NCI-H1092 (cell line): ENCODE measurements at places on chromosomes 3 and 15.

- no peak for DNase-seq
Observed at GRCh38 chr15:69450968-69451695, 1.5 kb upstream of the RPLP1 start.

GRCh38 chr15:69298697-69299441 is at the start of gene PAQR5:
Gene PAQR5 (plus strand): TSS chr15:69298912. CDS start chr15:69360081, 61,169 bp downstream.
- DNase-seq = no peak

- peak; percentile 9 for DNase-seq
Observed at GRCh38 chr3:86774082-86774691, 216.8 kb downstream of the VGLL3 start.

DNA sequence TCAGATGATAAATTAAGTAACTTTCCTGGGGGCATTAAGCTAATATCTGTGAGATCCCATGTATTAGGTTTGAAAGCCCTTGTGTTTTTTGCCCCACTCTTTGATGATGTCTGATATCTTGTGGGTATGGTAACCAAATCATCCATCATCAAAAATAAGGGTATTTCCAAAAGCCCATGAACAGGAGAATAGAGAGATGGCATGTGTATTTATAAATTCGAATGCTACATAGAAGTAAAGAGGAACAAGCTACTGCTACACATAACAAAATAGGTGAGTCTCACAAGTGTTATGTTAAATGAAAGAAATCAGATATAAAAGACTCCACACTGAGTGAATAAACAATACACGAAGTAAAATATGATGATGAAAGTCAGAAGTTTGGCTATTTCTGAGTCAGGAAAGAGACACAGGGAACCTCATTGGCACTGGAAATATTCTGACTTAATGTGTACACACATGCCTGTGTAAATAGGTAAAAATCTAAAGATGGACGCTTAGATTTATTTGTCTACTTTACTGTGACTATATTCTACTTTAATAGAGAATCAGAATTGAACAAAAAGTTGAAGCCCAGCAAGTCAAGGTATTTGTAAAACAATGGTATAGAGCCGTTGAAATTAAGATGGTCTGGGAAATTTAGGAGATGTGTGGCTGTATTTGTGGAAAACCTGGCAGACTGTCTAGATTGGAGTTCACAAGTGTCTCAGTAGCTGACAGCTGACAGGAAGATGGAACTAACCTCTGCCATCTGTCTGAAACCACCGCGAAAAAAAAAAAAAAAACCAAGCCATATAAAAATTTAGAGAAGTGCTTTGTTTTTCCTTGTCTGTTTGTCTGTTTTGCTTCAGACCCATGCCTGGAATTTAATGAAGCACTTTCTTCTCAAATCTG is 111.0 kb upstream of the TGFBR2 start:
- DNase-seq = no peak

GRCh38 chr3:196275126-196275525 is 12.4 kb downstream of the PCYT1A start:
- no peak for DNase-seq

DNA sequence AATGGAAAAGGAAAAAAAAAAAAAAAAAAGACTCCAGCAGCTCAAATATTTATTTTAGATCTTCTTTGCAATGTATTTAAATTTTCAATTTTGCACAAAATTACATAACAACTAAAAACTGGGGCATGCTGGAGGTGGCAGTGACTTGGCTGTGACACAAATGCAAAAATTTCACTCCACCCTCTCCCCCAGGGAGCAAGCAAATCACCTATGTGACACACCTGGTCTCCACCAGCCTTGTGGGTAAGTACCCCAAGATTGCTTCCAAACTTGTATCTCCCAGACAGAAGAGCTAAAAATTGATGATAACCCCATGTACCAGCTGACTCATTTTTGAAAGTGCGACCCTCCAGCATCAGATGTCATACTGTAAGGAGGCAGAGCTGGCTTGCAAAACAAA is 32.0 kb downstream of the UBE3A start:
- no peak for DNase-seq

GRCh38 chr3:67094167-67094566 is 96.1 kb downstream of the KBTBD8 start:
- DNase-seq = no peak

DNA sequence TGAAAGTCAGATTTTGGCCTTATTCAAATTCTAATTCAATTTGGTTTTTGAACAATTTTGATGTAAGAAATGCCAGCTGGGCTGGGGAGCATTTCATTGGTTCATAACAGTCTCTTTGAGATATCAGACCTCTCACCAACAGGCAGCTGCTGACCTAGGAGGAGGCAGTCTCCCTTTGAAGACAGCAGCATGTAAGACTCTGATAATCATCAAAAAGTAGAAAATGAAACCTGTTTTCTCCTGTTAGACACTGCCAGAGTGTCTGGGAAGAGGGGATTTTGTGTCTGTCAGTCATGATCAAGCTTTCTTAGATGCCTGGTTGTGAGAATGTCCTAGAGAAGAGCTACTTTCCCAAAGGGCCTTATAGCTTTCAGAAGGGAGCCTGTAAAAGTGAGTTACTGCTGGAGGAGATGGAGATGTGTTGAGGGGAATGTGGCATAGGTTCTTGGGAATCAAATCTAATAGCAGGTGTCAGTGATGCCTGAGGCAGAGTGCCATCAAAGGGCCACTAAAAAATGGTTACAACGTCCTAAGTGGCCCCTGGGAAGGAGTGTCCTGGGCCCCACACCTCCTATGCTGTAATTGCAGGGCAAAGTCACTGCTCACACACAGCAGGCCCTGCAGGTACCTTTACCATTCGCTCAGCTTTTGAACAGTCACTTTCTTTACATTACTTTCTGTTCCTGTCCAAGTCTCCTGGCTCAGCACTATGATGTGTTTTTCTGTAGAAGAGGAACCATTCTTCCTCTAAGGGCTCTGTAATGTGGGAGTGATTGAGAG is 43.1 kb downstream of the FSTL1 start:
- DNase-seq = no peak

- DNase-seq = no peak
Observed at GRCh38 chr3:178561239-178561638, 25.0 kb downstream of the KCNMB2 start.

DNA sequence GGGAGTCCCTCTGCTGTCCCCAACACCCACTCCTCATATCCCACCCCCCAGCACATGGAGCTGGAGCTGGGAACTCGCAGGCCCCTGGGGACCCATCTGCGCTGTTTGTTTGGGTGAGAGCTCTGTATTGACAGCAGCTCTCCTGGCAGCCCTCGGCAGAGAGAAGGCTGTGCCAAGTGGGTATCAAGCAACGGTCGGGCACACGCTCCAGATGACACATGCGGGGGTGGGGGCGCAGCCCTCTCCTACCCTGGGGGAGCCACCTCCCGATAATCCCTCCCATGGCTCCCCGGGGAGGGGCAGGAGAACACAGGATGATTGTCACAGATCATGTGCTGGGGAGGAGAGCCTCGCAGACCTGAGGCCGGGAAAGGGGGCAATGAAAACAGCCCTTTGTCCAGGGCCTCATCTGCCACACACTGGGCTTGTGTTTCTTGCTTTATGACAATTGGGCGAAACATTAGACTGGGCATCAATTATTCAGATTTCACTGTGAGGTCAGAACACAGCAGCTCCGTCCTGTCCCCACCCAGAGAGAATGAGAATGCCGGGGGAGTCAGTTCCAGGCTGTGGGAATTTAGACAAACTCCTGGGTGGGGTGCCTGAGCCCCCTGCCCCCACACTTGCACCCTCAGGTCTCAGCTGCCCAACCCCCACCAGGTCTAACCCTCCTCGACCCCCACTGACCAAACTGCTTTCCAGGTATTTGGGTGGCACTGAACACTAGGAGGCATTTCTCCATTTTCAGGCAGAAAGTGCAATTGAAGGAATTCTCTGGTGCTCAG is 46.4 kb upstream of the KLF13 start:
- peak; percentile 95 for DNase-seq

DNA sequence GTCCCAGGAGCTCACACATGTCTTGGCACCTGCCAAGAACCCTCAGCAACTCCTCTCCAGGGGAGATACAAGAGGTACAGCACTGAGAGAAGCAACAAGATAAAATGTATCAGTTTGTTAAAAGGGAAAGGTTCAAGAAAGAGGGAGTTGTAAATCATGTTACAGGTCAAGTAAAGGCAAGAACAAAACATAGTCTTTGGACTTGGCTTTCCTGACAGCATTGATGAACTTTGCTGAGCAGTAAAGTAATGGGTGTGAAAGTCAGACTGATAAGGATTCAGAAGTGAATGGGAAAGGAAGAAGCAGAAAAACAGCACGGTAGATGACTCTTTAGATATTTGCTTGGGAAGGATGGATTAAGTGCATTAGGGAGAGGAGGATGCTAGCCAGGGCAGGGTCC is 27.1 kb downstream of the MBNL1 start:
- no peak for DNase-seq

- DNase-seq = no peak
Observed at GRCh38 chr15:24761704-24762302, 86.2 kb downstream of the NPAP1 start.

DNA sequence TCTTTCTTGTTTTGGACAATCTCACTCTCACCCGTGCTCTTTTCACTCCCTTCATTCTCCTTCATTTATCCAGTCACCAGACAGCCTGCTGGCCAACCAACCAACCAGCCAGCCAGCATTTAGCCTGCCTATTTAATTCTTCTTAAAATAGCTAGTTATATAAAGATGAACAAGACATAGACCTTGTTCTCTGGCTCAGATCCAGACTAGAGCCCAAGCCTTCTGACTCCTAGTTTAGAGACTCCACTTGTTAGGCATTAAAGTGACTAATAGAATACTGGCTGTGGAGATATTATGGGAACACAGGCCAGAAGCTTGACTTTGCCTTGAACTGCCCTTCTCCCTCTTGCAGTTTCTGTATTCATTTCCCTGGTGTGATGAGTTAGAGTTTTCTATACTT is 215.3 kb upstream of the THRB start:
- no peak for DNase-seq

DNA sequence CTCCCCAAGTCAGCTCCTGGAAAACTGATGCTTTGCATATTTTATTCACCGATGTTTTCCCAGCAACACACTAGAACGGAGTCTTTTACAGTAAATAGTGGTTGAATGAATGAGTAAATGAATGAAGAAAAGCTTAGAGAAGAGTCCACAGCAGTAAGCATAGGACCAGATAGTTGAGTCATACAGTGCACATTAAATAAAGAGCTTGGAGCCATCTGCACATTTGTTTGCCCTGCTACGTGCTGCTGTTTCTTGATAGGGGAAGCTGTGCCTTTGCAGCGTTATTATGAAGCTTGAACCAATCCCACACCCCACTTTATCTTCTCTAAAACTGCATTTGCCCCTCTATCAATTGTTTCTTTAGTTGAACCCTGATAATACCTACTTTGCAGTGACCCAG is 1.2 kb downstream of the FAM98B start:
- no peak for DNase-seq

DNA sequence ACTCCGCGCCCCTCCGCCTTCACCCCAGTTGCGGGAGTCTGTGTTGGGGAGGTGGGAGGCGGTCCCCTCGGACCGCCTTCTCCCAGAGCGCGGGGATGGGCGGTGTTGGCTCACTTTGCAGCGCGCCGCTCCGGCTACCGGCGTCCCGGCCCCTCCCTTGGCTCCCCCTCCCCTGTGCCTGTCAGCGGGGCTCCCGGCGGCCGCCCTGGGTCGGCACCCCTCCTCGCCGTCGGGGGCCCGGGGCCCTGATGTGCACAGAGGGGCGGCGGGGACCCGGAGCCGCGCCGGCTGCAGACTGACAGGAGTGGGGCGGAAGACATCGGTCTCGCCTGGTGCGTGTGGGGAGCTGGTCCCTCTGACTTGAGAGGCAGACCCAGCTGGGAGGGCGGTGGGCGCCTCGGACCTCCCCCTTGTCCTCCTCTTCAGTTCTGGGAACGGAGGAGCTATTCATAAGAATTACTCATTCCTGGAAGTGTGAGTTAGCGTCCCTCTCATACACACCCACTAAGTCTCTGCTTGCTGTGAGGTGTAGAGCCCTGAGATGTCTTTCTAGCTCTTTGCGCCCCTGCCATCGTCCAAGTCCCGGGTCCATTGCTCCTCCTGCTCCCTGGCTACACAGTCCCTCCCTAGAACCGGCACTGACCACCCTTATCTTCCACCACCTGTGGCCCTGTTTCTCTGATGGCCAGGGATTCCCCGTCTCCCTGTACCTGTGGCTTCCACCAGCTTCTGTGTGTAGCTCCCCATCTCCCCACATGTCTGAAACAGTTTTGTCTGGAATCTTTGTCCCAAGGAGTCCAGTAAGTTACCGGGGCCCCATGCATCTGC is 42.3 kb upstream of the ROPN1 start:
- no peak for DNase-seq

DNA sequence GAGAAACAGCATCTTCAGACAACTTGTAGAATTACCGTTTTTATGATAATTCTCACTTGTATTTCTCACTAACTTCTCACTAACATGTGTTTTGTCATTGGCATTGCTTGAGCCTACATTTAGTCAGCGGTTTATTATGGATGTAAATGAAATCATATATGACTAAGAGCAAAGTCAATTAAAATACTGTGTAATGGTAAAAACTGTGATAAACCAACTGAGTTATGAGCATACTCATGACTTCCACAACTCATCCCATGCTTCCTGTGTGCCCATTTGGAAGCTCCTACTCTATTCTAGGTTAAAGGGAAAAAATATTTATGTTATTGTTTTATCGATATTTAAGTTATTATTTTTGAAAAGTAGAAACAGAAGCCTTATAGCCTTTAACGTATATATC is 12.8 kb downstream of the PXK start:
- no peak for DNase-seq

GRCh38 chr15:31473385-31474058 is 146.9 kb downstream of the KLF13 start:
- no peak for DNase-seq

DNA sequence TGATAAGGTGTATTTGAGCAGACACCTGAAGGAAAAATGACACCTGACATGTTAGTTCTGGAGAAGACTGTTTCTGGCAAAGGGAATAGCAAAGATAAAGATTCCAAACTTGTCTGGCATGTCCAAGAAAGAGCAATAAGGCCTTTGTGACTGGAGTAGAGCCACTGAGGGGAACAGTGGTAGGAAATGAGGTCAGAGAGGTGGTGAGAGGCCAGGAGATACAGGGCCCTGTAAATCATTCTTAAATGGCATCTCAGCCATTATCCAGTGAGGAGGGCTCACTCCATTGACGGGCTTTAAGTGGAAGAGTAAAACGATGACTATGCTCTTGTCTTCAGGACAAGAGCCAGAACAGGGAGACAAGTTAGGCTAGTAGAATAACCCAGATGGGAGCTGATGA is 4.5 kb downstream of the SLC49A4 start:
- DNase-seq = no peak

- DNase-seq = no peak
Observed at GRCh38 chr3:161067335-161067734, 37.8 kb downstream of the B3GALNT1 start.

GRCh38 chr3:116474801-116475200 is 29.5 kb upstream of the LSAMP start:
- DNase-seq = no peak

DNA sequence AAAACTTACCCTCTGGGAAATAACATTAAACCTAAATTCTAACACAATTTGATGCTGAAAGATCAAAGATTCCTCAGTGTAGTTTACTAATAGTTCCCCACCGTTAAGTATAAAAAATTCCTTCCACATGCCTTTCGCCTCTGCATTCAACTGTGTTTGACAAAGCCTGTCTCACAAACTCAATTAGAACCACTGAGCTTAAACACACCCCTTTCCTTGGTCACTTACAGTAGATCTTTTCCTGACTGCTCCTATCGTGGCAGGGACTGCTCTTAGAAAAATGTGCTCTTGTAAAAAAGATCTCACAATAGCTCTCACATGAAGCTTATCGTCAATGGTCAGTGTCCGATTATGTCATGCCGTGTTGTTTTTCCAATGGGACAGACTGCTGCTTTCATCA is 8.9 kb upstream of the KBTBD8 start:
- DNase-seq = no peak

- DNase-seq = no peak
Observed at GRCh38 chr3:169179321-169179720, 484.2 kb downstream of the MECOM start.
